Psoas muscle (tissue), 8 donors: ENCODE measurements at places on chromosomes 16 and 17. TPM values are rescaled to one million over a fixed set of nuclear protein-coding genes. Genes with fewer than 3 reads are reported as not detected.

DNA sequence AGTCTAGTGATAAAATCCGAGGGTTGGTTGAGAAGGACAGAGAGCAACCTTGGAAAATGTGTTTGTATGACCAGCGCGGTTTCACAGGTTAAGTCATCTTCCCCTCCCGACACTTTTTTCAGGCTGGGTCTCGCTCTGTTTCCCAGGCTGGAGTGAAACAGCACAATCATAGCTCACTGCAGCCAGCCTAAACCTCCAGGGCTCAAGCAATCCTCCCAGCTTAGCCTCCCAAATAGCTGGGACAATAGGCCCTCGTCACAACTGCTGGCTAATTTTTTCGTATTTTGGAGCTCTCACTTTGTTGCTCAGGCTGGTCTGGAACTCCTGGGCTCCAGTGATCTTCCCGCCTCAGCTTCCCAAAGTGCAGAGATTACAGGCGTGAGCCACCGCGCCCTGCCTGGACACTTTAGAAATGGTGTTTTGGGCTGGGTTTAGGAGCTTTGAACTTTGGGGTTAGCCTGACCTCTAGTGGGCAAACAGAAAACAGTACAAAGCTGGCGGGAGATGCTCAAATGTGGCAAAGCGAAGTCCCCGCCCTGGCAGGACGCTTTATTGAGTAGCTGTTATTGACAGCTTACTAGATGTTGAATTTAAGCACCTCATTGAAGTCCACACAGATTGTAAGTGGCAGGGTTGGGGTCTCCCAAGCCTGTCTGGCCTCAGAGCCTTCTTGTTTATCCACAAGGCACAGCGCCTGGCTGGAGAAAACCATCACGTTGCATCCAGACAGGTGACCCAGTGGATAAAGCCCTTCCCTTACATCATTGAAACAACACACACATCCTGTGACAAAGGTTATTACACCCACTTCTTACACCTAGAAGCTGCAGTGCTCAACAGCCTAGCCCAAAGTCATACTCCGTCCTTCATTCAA is 34.7 kb upstream of the RBBP6 start:
- no peak for DNase-seq

Gene FBXW10
- total RNA-seq = 0.52 TPM

GRCh38 chr17:43641416-43641815 is 20.3 kb downstream of the MEOX1 start:
- no peak for DNase-seq

DNA sequence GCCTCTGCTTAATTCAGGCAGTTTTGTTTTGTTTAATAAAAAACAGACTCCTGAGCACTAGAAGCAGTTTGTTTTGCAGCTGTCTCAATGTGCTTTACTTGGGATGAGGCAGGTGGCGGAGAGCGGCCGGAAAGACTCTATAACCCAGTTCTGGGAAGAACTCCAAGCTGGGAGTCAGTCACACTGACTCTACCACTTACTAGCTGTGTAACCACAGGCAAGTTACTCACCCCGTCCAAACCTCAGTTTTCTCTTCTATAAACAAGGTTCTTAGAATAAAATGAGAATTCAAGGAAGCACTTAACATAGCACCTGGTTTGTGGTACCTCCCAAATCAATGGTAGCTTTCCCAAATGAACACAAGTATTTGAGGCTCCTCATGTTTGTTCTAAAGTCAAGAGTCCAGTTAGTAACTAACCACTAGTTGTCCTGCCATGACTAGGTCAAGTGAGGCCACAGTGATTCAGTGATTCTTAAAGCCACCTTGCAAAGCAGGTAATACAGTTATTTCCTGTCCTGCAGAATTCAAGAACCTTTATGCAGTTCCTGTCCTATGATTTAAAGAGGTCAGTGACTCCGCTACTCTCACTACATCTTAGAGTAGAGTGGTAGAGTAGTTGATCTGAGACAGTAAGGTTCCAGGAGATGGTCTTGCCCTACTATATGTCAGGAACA is 2.7 kb downstream of the TXNDC17 start:
- DNase-seq = no peak

Gene ZACN
- not detected for total RNA-seq

Gene ATAD5
- 0.44 TPM for total RNA-seq

DNA sequence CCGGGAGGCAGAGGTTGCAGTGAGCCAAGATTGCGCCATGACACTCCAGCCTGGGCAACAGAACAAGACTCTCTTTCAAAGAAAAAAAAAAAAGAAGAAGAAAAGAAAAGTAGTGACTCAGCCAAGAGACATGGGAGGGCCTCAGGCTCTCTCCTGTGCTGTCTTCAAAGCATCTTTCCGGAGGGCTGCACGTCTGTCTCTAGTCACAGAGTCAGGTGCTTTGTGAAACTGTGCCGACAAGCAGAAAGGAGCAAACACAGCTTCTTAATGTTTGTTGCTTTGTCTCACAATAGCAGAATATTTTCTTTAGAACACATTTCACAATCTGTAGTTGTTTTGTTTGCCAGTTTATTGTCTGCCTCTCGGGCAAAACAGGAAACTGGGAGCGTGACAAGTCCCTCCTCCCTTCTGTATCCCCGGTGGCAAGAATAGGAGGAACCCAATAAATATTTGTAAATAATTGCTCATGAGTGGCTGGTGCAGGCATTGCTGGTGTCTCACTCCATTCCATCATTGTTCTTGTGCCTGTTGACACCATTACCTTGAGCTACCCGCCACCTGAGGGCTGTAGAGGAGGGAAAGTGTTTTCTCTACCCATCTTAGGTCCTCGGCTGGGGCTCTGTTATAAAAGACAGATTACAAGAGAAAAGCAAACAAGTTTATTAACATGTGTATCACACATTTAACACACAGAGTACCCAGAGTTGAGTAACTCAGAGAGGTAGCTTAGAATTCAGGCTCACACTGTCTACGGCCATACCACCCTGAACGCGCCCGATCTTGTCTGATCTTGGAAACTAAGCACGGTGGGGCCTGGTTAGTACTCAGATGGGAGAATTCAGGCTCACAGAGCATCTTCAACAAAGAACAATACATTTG is 5.5 kb downstream of the GAST start:
- no peak for DNase-seq
